ENCODE measurements at places on chromosomes 5 and 9.

- no peak for DNase-seq
These were observed 60.3 kb upstream of the ADAMTS2 start for GRCh38 chr5:179405426-179406030.

DNA sequence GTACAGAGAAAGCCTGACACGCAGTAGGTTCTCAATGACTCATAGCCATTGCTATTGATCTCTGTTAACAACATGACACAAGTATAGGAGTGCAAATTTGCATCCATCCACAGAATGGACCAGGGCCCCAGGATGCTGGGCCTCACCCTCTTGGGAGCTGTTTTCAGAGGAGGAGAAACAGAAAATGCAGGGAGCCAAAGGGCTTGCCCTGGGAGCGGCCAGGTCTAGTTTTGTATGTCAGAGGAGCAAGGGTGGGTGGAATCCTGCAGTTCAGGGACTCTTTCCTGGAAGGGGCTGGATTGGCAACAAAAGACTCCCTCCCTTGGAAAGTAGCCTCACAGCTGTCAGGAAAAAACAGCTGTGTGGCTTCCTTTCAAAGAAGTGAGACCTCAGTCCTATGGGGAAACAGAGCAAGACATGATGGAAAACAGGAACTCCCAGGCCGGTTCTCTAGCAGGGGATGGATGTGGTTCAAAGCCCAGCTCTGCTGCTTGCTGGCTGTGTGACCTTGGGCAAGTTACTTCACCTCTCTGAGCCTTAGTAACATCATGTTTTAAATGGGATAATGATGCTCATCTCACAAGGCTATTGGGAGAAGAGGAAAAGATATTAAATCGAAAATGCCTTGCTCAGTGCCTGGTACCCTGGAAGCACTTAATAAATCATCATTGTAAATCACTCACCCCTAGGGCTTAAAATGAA, 50.5 kb upstream of the SH3PXD2B start:
- no peak for DNase-seq

DNA sequence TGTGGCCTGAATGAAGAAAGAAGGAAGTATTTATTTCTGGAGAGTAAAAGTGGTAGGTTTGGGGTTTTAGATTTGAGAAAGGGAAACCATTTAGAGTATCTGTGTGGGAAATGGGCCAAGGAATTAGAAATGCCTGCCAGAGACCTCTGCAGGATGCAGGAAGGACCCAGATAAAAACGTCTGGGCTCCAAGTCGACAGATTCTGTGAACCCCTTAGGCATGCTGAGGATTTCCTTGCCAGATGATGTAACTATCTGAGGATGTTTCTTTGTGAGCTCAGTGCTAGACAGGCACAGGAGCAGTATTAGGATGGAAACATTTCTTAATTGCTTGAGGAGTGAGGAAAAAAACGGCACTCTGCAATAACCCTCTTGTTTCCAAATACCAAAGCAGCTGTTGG, 251.8 kb upstream of the DMRT1 start:
- DNase-seq, result no peak

DNA sequence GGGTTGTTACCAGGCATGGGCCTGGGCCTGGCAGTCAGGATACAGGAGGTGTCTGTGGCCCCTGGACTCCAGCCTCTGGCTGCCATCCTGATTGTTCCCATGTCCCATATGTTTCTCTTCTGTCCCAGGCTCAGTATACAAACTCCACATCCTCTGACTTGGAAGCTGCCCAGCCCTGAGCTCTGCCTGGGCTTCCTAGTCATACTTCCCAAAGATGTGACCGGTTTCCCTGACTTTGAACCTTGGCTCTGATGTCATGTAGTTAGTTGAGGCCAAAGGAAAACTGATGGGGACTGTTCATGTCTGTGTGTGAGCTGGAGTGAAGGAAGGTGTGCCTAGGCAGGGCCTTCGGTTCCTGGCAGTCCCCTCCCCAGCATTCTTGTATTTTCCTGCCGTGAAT, 50.4 kb downstream of the CYSTM1 start:
- DNase-seq, result no peak

DNA sequence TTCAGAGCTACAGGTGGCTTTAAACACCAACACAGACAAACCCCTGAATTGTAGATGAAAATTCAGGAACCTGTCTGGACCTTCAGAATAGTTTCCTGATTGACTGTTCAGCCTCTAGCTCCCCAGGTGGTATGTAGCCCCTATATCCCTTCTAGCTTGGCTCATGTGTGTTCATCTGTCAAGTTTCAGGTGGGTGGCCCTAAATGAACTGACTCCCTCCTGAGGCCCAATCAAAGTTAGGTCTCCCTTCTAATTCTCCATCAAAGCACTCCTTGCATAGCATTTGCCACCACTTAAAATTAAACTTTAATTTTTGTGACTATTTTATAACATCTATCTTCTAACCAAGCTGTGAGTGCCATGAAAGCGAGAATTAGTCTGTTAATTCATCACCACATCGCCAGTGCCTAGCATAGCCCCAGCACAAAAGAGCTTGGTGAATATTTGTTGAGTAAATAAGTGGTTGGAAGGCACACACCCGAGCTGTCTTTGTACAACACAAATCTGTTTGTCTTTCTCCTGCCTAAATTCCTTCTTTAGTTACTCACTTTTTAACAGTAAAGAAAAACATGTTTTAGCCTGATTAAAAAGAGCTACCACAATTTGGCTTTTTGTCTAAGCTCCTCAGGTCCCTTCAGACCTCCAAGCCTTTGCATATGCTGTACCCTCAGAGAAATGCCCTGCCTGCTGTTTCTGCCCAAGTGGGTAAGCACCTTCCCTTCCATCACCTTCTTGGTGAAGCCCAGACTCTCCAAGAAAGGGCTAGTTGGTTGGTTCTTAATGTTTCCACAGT, 138.1 kb upstream of the HMHB1 start:
- no peak for DNase-seq

DNA sequence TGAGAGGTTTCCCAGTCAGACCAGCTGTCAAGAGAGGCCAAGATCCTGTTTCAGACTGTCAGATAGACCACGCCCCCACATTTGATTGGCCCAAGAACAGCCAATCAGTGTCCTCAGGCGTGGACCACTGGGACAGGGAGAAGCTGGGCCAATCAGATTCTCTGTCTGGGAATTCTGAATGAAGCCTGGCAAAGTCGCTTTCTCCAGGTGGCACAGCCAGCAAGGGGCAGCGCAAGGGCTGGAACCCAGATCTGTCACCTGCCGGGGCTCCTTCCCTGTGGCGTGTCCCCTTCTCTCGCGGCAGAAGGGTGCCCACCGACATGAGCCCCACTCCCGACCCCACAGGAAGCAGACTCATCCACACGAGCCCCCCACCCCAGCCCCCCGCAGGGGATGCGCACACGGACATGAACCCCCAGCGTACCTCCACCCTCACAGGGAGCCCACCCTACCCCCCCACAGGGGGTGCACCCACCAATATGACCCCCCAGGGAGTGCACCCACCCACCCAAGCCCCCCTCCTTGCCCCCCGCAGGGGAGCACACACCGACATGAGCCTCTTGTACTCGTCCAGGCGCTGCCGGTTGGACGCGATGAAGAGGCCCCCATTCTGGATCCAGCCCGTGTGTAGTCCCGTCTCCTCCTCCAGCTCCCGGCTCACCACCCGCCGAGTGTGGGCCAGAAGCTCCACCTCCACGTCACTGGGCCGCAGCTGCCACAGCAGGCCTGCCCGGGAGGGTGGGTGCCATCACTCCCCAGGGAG, 6.1 kb downstream of the SARDH start:
- DNase-seq, result no peak

GRCh38 chr9:95495961-95496360, 20.8 kb downstream of the PTCH1 start:
- DNase-seq, result no peak

GRCh38 chr5:101102506-101102905, 199.4 kb upstream of the ST8SIA4 start:
- no peak for DNase-seq

- no peak for DNase-seq
These were observed 19.4 kb downstream of the PSAT1 start for GRCh38 chr9:78316166-78316892.

GRCh38 chr5:74976651-74977050, 75.7 kb downstream of the GCNT4 start:
- DNase-seq, result no peak

DNA sequence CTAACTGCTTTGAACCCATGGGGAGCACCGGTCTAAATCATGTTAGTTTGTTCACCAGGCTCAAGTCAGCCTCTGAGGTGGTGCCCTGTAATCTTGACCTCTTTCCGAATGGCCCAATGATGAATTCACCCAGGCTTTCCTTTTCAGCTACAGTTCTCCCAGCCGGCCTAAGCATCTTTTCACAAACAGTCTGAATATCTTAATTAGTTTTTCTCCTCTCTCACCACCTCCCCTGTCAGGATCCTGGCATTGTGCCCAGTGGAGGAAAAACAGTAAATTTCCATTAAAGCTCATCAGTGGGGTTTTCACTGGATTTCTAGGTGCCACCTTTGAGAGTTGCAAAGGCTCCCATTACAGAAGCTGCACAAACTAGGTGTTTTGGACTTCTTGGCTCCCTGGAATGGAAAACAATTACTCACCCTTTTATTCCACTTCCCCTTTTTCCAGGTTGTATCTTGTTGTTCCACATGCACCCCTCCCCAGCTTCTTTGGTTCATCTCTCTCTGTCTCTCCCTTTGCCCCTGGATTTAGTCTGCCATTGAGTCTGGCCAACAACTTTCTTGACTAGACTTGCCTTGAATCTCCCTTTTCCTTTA, 69.4 kb upstream of the ADAMTSL1 start:
- DNase-seq, result no peak

DNA sequence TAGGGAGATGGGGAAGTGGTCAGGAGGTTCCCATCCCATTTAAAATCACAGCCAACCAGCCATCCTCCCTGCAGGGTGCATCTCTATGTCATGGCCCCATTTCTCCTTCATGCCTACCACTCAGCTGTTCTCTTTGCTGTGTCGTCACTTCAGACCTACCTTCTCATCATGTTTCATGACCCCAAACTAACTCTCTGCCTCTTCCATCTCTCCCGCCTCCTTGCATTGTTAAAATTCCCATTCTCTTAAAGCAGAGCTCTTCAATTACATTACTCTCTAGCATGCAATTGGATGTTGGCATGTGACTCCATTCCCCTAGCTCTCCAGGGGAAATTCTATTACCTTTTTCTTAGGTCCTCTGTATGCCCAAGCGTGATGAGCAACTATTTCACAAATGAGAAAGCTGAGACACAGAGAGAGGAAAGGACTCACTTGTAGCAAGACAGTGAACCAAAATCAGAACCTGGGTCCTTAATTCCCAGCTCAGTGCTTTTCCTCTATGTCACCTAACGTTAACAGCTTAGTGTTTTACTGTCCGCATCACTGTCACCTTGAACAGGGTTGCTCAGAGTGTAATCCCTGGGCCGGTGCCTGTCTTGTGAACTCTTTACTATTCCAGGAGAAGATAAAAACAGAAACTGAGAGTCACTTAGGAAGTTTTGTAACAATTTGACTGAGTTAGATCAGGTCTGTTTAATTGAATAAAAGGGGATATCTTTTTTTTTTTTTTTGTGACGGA, 28.1 kb downstream of the PDE6A start:
- DNase-seq, result no peak

DNA sequence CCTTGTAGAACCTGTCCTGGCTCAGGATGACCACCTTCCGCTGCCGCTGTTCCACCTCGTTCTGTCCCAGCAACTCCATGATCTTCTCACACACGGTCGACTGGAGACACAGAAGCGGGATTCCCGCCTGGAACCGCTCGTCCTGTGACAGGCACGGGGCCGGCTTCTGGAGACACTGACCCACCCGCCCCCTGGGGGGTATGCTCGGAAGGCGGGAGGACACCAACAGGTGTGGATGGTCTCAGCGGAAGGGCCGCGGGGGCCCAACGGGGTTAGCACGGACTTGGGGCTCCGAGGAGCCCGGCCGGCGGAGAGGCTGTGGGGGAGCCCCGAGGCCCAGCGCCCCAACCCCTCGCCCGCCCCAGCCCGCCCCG, 530 bp downstream of the UCK1 start:
- no peak for DNase-seq

DNA sequence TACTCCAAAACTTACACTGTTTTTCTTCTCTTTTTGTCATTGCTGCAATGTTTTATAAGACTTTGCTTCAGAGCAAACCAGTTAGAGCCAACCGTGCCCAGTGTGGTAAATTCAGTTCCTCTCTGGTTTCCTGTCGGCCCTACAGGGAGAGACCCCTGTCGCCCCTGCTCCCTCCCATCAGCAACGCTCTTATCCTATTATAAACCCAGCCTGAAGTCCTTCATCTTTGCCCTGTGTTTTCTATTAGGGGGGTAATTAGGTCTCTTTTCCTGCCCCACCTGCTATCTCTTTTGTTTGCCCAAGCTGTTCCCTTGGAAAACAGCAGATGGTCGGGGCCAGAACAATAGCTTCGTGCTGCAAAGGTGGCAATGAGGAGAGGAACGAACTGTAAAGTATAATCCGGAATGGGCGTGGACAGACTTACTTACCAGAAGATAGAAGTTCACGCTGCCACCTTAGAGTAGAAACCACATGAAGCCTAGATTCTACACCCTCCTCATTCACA, 21.4 kb upstream of the OTULINL start:
- DNase-seq, result no peak

GRCh38 chr5:39521940-39522590, 97.3 kb upstream of the DAB2 start:
- DNase-seq, result no peak

- no peak for DNase-seq
These were observed 49.9 kb upstream of the SHB start for GRCh38 chr9:38118862-38119438.

- DNase-seq, result no peak
These were observed 70.5 kb upstream of the SPTLC1 start for GRCh38 chr9:92185681-92186080.

DNA sequence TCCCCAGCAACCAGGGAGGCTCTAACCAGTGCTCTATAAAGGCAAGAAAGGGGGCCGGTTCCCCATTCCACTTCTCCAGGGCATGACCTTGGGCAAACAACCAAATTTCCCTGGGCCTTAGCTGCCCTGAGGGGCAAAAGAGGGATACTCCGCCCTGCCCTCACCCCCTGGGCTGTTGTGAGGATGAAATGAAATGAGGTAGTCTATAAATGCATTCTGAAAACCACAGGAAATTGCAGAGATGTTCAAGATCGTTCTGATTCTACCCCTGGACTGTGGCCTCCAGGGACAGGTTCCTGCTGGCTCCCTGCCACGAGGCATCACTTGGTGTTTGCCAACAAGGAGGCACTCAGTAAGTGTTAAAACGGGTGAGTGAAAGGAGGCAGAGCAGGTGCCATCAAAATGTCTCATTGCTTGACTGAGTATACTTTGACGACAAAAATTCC, 5.7 kb downstream of the RAPGEF1 start:
- DNase-seq, result no peak

- DNase-seq, result no peak
These were observed 9.5 kb downstream of the SLC35A4 start for GRCh38 chr5:140574165-140574564.

GRCh38 chr5:122192497-122193496, 63.5 kb downstream of the ZNF474 start:
- peak; percentile 2 for DNase-seq

GRCh38 chr5:112895682-112896081, 26.3 kb downstream of the REEP5 start:
- no peak for DNase-seq
